ENCODE measurements at places on chromosomes 12 and 14. TPM values are rescaled to one million over a fixed set of nuclear protein-coding genes. Genes with fewer than 3 reads are reported as not detected.

LRP1 gene
- total RNA-seq = 96.4 TPM

DNA sequence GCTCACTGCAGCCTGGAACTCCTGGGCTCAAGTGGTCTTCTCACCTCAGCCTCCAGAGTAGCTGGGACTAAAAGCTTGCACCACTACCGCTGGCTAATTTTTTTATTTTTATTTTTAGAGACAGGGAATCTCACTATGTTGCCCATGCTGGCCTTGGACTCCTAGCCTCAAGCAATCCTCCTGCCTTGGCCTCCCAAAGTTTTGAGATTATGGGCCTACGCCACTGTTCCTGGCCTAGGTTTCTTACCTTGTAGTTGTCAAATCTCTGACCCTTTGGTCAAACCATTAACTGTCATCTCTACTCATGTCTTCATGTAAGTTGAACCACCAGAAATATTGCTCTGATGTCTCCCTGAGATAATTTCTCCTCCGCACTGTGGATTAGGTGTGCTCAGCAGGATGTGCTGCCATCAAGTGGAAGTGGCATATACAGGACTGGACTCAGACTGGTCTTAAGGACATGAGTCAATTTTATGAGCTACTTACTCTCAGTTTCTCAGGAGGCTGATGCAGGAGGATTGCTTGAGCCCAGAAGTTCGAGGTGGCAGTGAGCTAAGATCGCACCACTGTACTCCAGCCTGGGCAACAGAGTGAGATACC lies 28.5 kb downstream of the ACTR6 start:
- no peak for DNase-seq

GRCh38 chr14:52119030-52119429 lies 50.2 kb upstream of the NID2 start:
- DNase-seq = no peak

ATG2B gene
- total RNA-seq = 15.6 TPM

DNA sequence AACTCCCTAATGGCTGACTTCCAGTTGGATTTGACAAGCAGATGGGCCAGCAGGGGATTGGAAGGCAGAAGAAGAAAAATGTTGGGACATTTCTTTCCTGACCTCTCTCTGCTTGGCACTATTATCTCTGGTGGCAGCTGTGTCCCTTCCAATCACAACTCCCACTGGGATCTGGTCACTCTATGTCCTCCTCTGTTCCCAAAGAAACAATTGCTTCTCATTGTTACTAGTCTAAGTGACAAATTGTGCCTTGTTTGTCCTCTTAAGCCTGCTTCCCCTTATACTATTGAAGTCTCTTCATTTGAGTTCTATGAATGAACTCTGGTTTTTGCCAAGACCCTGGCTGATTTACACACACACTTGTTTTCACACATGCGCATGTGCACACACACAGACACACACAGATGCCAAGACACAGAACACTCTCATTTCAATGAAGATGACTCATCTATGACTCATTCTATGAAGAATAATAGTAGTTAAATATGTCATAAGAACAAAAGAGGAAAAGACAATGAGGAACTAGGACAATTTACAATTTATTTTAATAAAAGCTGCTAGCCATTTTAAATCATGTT lies 83.0 kb upstream of the FAR2 start:
- DNase-seq = no peak

GRCh38 chr14:57382283-57382682 lies 8.1 kb upstream of the NAA30 start:
- DNase-seq = no peak

- DNase-seq = no peak
Measured at GRCh38 chr12:9943240-9943639, 11.1 kb upstream of the CLEC2A start.

PPP1R36 gene
- 0.57 TPM for total RNA-seq

GRCh38 chr14:94655169-94655710 lies 43.0 kb downstream of the SERPINA3 start:
- no peak for DNase-seq

DNA sequence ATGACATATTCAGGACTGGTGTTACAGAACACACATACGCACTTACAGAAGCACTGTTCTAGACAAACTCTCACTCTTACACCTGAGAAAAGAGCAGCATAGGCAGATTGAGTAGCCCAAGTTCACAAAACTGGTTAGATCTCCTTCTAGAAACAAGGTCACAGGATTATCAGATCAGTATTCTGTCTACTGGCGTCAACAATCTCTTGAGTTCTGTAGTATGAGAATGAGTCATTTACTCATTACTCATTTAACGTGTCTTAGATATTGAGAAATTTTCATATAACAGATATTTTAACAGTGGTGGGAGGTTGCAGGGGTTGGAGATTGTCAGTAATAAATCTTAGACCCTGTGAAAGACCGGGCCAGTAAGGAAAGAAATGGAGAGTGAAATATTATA lies 2.8 kb upstream of the TSPAN8 start:
- no peak for DNase-seq

KERA gene
- 0.17 TPM for total RNA-seq

SIX6 gene
- total RNA-seq = not detected

CDKN3 gene
- total RNA-seq = 31.0 TPM

DNA sequence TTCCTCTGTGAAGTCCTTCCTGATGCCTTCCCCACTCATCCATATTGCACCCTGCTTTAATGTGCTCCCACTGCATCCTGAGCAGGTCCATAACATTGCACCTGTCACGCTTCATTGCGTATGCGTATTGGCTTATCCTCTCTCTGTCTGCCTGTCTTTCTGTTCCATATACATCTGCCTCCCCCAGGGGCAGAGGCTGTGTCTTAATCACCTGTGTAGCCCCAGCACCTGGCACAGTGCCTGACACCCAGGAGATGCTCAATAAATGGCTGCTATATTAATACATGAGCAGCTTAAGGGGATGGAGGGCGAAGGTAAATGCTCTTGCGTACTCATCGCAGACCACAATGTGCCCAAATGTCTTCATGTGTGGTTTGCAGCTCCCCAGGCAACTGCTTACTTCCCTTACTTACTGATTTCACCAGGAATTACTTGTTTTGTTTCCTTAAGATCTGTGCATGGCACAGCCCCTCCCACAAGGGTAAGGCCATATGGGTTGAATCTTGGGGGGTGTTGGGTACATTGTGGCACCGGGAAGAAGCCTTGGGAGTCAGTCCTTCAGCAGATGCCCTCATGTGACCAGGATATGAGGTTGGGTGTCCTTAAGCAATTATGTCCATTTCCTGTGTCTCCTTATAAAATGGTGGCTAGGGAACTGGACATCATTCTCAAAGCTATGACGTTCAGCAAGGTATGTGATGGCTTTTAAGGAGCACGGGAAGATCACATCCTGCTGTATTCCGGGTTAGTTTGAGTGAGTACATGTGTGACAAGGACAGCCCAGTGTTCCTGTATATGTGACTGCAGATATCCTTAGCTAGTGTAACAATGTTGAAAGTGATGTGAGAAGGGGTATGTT lies 848 bp upstream of the CPNE6 start:
- DNase-seq = no peak

DNA sequence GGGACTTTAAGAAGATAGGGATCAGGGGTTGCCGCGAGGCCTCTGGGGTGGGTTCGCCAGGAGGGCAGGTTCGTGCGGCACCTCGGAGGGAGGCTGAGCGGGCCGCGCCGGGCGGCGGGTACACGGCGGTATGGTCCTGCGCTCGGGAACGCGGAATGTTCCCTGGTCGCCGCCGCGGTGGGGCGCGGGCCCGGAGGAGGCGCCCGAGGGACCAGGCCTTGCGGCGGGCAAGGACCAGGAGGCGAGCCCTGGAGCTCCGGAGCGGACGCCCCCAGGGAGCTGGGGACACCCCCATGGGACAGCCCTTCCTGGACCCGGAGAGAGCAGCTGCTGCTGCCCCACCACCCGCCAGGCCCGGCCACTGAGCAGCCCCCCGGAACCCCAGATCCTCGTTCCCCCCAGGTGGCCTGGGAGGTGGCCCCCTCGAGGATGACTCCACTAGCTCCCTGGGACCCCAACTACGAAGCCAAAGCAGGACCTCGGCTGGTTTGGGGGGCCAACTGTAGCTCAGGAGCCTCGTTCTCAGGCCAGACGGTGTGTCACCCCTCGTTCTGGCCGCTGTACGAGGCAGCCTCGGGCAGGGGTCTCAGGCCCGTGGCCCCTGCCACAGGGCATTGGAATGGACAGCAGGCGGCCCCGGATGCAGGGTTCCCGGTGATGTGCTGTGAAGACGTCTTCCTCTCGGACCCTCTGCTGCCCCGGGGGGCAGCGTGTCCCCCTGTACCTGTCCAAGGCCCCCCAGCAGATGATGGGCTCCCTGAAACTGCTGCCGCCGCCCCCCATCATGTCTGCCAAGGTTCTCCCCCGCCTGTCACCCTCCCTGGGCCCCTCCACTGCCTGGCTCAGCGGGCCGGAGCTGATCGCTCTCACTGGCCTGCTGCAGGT lies 45.6 kb upstream of the SLC8A3 start:
- no peak for DNase-seq

- DNase-seq = peak; percentile 71
Measured at GRCh38 chr12:31728289-31728916, 418 bp downstream of the AMN1 start.
